ENCODE measurements at places on chromosomes 5 and 9.

- DNase-seq, result no peak
Measured at GRCh38 chr9:129182122-129182521, 4.1 kb upstream of the IER5L start.

DNA sequence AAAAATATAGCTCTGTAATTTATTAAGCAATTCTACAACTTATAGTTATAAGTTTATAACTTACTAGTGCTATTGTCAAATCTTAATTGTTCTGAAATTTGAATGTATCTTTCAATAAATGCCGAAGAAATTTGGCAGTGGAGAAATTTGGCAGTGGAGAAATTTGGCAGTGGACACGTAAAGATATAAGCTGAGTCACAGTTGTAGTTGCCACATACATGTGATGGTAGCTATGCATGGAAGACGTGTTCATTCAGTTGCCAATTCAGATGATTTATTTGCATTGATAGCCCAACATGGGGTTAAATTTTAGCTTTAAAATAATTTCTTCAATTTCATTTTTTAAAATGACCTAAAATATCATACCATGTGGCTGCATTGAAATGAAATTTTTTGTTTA lies 127.8 kb upstream of the NR4A3 start:
- DNase-seq, result no peak

- DNase-seq, result no peak
Measured at GRCh38 chr5:14928661-14929060, 57.1 kb upstream of the ANKH start.

DNA sequence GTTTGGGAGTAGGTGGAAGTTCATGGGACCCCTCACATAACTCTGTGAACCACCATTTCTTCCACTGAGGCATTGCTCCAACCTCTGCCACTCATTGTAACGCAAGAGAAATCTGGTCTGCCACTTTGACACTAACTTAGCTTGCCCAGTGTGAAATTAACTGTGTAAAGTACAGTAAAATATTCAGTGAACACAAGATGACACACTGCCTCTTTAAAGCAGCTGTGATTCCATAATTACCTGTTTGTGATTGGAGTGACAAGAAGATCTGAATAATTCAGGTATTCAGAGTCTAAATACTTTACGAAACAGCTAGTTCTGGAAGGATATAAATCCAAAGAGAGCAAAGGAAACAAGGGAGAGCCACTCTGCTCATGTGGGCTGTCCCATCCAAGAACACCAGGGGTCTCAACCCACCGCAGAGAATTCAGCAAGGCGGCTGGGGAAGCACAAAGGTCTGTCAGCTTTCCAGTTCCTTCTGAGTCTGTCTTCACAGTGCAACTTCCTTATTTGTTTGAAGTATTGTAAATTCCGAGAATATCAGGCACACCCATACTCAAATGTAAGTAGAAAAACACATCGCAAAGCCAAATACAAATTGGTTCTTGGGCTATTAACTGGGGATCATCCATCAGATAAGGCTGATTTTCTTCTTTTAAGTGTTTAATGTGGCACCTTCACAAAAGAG lies 86.9 kb downstream of the GNAQ start:
- no peak for DNase-seq

GRCh38 chr5:81629986-81630385 lies 120.9 kb downstream of the SSBP2 start:
- no peak for DNase-seq
